Transverse colon (tissue), 4 donors: ENCODE measurements at places on chromosomes 2 and 18. TPM values are rescaled to one million over a fixed set of nuclear protein-coding genes. Genes with fewer than 3 reads are reported as not detected.

The C2orf66 gene
- not detected for total RNA-seq

The SH2D6 gene
- total RNA-seq: 11.4 TPM

The HAAO gene
- 4.0 TPM for total RNA-seq

The IL36RN gene
- not detected for total RNA-seq

The UCN gene
- 0.82 TPM for total RNA-seq

The AQP12B gene
- not detected for total RNA-seq

The ZNF24 gene
- 24.5 TPM for total RNA-seq

The BMP10 gene
- total RNA-seq: not detected

GRCh38 chr2:118086024-118086633 is 2.1 kb upstream of the INSIG2 start:
- H3K27me3 ChIP-seq: no peaks in the 10 kb centered on the region
- no peak overlapping the region for H3K4me3 ChIP-seq
- H3K4me1 ChIP-seq: peaks cover 22% of the 10 kb centered on the region
- DNase-seq: no peak
- H3K27ac ChIP-seq: no peak overlapping the region

GRCh38 chr2:120525056-120526046 is 179.4 kb downstream of the INHBB start:
- H3K4me3 ChIP-seq: no peak overlapping the region
- H3K27ac ChIP-seq: no peak overlapping the region
- no peaks in the 10 kb centered on the region for H3K36me3 ChIP-seq
- no peak for DNase-seq

DNA sequence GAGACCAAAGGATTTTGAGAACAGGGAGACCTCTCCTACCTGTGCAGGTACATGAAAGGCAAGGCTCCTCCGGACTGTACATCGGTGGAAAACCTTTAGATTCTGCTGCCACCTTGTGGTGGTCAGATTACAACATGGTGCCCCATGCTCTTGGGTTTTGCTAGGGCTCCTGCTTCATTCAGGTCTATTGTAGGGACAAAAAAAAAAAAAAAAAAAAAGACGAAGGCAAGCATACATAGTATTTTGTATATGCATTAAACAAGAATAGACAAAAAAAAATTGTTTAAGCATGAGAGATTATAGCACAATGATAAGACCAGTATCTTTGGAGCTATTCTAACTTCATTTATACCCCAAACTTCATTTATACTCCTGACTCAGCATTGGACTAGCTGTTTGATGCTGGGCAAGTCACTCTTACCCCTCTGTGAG is 27.4 kb upstream of the SPR start:
- H3K27ac ChIP-seq: no peak overlapping the region
- H3K36me3 ChIP-seq: no peaks in the 10 kb centered on the region
- H3K4me3 ChIP-seq: no peak overlapping the region
- peak; percentile 78 for DNase-seq
- H3K27me3 ChIP-seq: peaks cover 54% of the 10 kb centered on the region

- no peak overlapping the region for H3K4me3 ChIP-seq
- H3K36me3 ChIP-seq: no peaks in the 10 kb centered on the region
- no peak overlapping the region for H3K27ac ChIP-seq
- no peak for DNase-seq
- no peaks in the 10 kb centered on the region for H3K27me3 ChIP-seq
Observed at GRCh38 chr2:215758691-215759090, 254.7 kb downstream of the MREG start.

GRCh38 chr2:96773922-96774321 is 13.2 kb downstream of the CNNM4 start:
- DNase-seq: no peak
- no peak overlapping the region for H3K4me3 ChIP-seq
- H3K27ac ChIP-seq: peak overlapping the region; percentile 89
- H3K36me3 ChIP-seq: no peaks in the 10 kb centered on the region
- no peaks in the 10 kb centered on the region for H3K27me3 ChIP-seq

DNA sequence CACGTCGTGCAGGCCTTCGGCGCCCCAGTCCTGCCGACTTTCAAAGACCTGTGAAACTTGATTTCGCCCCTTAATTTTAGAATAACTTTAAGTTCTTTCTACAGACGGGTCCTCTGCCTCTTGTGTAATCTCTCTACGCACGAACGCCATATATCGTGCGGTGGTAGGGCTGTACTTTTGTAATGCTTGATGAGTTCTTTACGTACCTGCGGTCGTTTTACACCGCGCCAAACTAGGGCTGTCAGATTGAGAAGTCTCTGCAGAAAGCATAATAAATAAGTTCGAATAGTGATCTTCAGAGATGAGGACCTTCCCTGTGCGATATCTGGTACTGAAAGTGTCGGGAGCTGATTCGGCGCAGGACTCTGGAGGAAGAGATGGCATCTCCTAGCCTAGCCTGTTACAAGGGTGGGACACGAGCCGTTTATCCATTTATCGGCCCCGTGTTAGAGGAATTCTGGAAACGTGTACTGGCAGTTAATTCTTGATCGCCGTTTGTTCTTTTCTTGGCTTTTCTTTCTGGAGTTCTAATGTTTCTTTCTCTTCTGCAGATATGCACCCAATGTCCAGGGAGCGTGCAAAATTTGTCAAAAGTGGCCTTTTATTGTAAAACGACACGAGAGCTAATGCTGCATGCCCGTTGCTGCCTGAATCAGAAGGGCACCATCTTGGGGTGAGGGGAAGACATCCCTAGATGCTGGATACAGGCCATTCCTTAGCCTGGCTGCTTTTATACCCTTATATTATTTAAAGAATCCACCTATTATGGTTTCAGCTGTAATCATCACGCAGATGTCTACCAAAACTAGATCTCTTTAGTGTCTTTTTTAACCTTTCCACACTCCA is 781 bp upstream of the SLC5A6 start:
- no peaks in the 10 kb centered on the region for H3K27me3 ChIP-seq
- DNase-seq: no peak
- peak overlapping the region; percentile 97 for H3K27ac ChIP-seq
- no peaks in the 10 kb centered on the region for H3K36me3 ChIP-seq

- no peak overlapping the region for H3K4me3 ChIP-seq
- DNase-seq: no peak
- no peak overlapping the region for H3K27ac ChIP-seq
- no peaks in the 10 kb centered on the region for H3K36me3 ChIP-seq
- H3K27me3 ChIP-seq: no peaks in the 10 kb centered on the region
- no peaks in the 10 kb centered on the region for H3K4me1 ChIP-seq
Observed at GRCh38 chr2:72289283-72289682, 141.6 kb upstream of the CYP26B1 start.

DNA sequence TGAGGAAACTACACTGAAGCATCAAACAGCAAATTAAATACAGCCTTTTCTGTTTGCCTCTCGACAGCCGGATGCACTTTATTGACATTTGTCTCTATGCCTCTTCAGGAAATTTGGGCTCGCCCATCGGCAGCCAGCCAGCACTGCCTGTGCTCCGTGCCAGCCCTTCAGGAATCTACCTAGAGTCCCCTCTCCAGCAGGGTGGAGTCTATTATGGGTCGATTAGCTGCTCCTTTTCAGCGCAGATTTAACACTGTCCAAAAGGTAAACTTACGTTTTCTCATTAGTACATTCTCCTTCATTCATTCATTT is 91.5 kb downstream of the MYCN start:
- no peaks in the 10 kb centered on the region for H3K4me1 ChIP-seq
- no peak overlapping the region for H3K27ac ChIP-seq
- peak; percentile 70 for DNase-seq

- no peak overlapping the region for H3K27ac ChIP-seq
- H3K27me3 ChIP-seq: no peaks in the 10 kb centered on the region
- no peaks in the 10 kb centered on the region for H3K36me3 ChIP-seq
- DNase-seq: no peak
- H3K4me3 ChIP-seq: no peak overlapping the region
- no peaks in the 10 kb centered on the region for H3K4me1 ChIP-seq
Observed at GRCh38 chr2:88036606-88037005, 19.0 kb downstream of the KRCC1 start.

- peaks cover 12% of the 10 kb centered on the region for H3K4me1 ChIP-seq
- DNase-seq: no peak
Observed at GRCh38 chr2:3251946-3252345, 125.7 kb downstream of the EIPR1 start.

DNA sequence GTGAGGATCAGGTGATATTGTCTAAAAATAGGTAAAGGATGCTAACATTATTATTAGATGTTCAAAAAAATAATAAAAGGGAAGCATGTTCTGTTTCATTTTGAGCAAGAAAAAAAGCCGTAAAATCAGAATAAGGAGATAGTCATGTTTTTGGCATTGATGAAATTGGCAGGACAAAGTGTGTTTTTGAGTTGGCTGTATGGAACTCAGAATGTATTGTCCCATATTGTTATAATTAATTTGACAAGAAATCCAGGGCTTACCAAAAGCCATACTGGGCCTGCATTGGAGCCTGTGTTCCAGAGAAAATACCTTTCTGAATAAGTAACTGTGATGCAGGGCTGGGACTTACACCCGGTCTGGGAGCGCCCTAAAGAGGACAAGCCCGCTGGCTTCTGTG is 232.0 kb downstream of the AGAP1 start:
- H3K4me1 ChIP-seq: peaks cover 8% of the 10 kb centered on the region
- no peaks in the 10 kb centered on the region for H3K27me3 ChIP-seq
- no peak overlapping the region for H3K4me3 ChIP-seq
- peak overlapping the region; percentile 76 for H3K27ac ChIP-seq
- DNase-seq: no peak

GRCh38 chr18:45090526-45091140 is 409.9 kb downstream of the SETBP1 start:
- no peaks in the 10 kb centered on the region for H3K36me3 ChIP-seq
- no peak overlapping the region for H3K4me3 ChIP-seq
- H3K4me1 ChIP-seq: no peaks in the 10 kb centered on the region
- peak overlapping the region; percentile 23 for H3K27ac ChIP-seq
- no peaks in the 10 kb centered on the region for H3K27me3 ChIP-seq

- H3K4me1 ChIP-seq: no peaks in the 10 kb centered on the region
- H3K27ac ChIP-seq: no peak overlapping the region
- H3K36me3 ChIP-seq: no peaks in the 10 kb centered on the region
- H3K27me3 ChIP-seq: no peaks in the 10 kb centered on the region
- no peak overlapping the region for H3K4me3 ChIP-seq
Observed at GRCh38 chr2:86778957-86779356, 11.8 kb downstream of the CD8A start.

DNA sequence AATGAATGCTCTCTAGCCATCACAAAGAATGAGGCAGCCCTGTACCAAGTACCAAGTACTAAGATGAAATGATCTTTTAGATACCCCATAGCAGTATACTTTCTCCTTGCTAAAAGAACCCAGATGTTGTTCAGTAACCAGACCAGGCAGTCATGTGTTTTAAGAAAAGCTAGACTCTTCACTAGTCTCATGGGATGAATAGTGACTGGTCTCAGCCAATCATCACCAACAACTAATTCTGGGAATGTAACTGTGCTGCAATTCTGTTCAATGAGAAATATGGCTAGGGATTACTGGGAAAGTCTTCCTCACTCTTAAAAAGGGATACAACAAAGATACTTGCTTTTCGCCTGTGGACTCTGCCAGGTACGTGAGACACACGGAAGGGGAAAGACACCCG is 29.5 kb downstream of the MBOAT2 start:
- H3K36me3 ChIP-seq: no peaks in the 10 kb centered on the region
- no peak for DNase-seq
- H3K4me1 ChIP-seq: peaks cover 11% of the 10 kb centered on the region
- H3K27me3 ChIP-seq: no peaks in the 10 kb centered on the region

DNA sequence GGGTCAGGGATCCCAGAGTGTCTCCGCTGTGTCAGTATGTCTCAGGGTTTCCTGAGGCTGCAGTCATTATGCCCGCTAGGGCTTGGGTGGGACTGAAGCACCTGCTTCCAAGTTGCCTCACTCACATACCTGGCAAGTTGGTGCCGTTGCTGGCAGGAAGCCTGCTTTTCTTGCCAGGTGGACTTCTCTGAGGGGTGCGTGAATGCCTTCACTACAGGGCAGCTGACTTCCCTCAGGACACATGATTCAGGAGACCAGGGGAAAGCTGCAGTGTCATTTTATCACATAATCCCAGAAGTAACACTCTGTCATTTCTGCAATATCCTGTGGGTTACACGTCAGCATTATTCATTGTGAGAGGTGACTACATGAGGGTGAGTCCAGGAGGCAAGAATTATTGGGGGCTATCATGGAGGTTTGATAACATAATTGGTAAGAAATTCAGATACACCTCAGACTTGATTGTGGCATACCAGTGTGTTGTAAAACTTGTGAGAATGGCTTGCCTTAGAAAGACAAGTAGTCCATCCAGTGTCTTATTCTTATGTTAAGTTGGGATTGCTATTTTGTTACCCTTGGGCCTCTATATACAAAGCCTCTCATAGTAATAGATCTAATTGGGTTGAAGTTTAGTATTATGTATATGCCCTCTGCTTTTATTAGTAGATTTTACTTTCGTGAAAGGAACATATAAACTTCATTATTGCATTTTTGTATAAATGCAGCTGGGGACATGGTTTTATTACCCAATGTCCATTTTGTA is 44.1 kb downstream of the NEDD4L start:
- no peaks in the 10 kb centered on the region for H3K4me1 ChIP-seq
- H3K4me3 ChIP-seq: no peak overlapping the region
- no peaks in the 10 kb centered on the region for H3K36me3 ChIP-seq
- no peaks in the 10 kb centered on the region for H3K27me3 ChIP-seq
- H3K27ac ChIP-seq: peak overlapping the region; percentile 74
- DNase-seq: peak; percentile 75

GRCh38 chr2:78263571-78263970 is 741.4 kb upstream of the LRRTM4 start:
- no peaks in the 10 kb centered on the region for H3K36me3 ChIP-seq
- H3K27me3 ChIP-seq: no peaks in the 10 kb centered on the region
- H3K27ac ChIP-seq: no peak overlapping the region
- no peaks in the 10 kb centered on the region for H3K4me1 ChIP-seq

GRCh38 chr2:235063471-235063961 is 111.7 kb downstream of the SH3BP4 start:
- no peak overlapping the region for H3K27ac ChIP-seq
- H3K36me3 ChIP-seq: no peaks in the 10 kb centered on the region
- H3K4me3 ChIP-seq: no peak overlapping the region
- H3K4me1 ChIP-seq: no peaks in the 10 kb centered on the region

GRCh38 chr2:45275242-45275805 is 266.1 kb upstream of the SIX2 start:
- H3K27ac ChIP-seq: no peak overlapping the region
- H3K4me1 ChIP-seq: no peaks in the 10 kb centered on the region
- no peaks in the 10 kb centered on the region for H3K27me3 ChIP-seq
- H3K36me3 ChIP-seq: no peaks in the 10 kb centered on the region

- no peak for DNase-seq
- no peak overlapping the region for H3K4me3 ChIP-seq
Observed at GRCh38 chr2:35391736-35392442, 963.7 kb upstream of the CRIM1 start.

- H3K27me3 ChIP-seq: no peaks in the 10 kb centered on the region
- H3K4me1 ChIP-seq: no peaks in the 10 kb centered on the region
- H3K4me3 ChIP-seq: no peak overlapping the region
- DNase-seq: peak; percentile 3
- H3K27ac ChIP-seq: no peak overlapping the region
- no peaks in the 10 kb centered on the region for H3K36me3 ChIP-seq
Observed at GRCh38 chr2:20436716-20437470, 10.0 kb upstream of the RHOB start.

DNA sequence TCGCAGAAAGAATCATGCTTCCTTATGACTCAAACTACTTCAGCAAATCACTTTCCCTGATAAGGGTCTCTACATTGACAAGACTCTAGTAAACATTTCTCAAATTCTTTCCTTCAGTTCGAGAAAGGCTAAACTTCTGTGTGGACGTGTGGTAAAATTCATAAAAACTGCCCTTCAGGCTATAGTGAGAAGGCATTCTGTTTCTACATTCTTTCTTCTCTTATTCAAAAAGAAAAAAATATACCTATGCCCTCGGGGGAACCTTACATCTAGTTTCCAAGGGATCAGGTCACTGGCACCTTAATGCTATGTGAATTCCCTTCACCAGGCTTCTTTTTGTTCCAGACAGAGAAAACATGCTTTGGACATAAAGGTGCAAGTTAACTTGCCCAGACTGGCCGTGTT is 4.9 kb downstream of the VIT start:
- no peak overlapping the region for H3K27ac ChIP-seq
- H3K4me3 ChIP-seq: no peak overlapping the region
- DNase-seq: no peak
- H3K36me3 ChIP-seq: no peaks in the 10 kb centered on the region
- H3K4me1 ChIP-seq: no peaks in the 10 kb centered on the region
